ENCODE measurements at places on chromosomes 5 and 9.

- no peak for DNase-seq
Measured at GRCh38 chr5:156103155-156103885, 223.6 kb upstream of the SGCD start.

GRCh38 chr5:31585166-31585894 is 53.2 kb downstream of the C5orf22 start:
- DNase-seq, result no peak

DNA sequence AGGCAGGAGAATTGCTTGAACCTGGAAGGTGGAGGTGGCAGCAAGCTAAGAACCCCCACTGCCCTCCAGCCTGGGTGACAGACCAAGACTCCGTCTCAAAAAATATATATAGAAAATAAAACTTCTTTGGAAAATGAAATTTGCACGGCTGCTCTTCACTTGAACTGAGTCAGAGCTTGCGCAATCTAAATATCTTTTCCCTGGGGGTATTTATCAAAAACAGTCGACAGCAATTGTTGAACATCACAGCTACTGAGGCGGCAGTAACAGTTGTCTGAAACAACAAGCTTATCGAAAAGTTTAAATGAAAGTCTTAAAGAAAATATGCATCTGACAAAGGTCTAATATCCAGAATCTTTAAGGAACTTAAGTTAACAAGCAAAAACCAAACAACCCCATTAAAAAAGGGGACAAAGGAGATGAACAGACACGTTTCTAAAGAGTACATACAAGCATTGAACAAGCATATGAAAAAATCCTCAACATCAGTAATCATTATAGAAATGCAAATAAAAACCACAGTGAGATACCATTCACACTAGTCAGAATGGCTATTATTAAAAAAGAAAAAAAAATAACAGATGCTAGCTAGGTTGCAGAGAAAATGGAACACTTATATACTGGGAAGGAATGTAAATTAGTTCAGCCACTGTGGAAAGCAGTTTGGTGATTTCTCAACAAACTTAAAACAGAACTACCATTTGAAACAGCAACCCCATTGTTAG is 153.6 kb upstream of the CDH9 start:
- DNase-seq, result no peak

GRCh38 chr5:160837211-160837610 is 14.8 kb downstream of the ATP10B start:
- no peak for DNase-seq

- no peak for DNase-seq
Measured at GRCh38 chr5:159916841-159917761, 819 bp downstream of the ADRA1B start.

DNA sequence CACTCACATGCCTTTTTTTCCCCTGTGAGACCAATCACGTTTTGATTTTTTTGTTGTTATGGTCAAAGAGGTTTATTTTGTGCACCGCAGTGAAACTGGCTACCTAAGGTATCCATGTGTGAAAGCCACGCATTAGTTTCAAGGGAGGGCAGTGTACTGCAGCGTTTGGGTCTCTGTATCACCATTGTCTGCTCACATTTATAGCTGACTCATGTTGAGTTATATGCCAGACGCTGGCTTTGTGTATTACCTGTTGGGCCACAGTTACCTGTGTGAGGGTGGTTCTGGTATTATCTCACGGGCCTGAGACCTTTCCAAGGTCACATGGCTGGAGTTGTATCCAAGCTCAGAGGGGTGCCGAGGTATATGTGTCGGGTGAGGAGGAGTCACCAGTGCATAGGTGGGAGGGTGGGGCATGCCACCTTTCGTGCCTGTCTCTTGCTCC is 75.8 kb downstream of the ARHGAP26 start:
- DNase-seq, result no peak

- DNase-seq, result no peak
Measured at GRCh38 chr9:134055981-134056461, 11.8 kb downstream of the BRD3 start.

DNA sequence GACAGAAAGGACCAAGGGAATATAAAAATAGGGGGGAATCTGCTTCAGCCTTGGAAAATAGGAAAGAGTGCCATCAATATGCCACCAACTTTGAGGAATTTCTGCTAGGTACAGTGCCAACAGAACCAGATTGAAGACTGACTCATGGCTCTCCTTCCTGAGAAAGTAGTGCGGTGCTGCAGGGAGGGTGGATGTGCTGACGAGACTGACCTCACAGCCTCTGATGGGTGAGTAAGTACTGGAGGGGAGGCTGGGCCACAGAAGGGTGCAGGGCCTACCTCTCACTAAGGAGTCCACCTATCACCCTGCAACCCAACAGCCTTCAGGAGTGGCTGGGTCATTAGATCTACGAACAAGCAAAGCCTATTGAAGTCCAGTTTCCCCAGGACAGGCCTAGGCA is 187.6 kb downstream of the GABBR2 start:
- DNase-seq, result no peak

GRCh38 chr5:179858586-179859427 is at the start of gene MRNIP:
Gene MRNIP (minus strand): TSS chr5:179858817. CDS start chr5:179858796, 21 bp downstream.
- peak; percentile 93 for DNase-seq

DNA sequence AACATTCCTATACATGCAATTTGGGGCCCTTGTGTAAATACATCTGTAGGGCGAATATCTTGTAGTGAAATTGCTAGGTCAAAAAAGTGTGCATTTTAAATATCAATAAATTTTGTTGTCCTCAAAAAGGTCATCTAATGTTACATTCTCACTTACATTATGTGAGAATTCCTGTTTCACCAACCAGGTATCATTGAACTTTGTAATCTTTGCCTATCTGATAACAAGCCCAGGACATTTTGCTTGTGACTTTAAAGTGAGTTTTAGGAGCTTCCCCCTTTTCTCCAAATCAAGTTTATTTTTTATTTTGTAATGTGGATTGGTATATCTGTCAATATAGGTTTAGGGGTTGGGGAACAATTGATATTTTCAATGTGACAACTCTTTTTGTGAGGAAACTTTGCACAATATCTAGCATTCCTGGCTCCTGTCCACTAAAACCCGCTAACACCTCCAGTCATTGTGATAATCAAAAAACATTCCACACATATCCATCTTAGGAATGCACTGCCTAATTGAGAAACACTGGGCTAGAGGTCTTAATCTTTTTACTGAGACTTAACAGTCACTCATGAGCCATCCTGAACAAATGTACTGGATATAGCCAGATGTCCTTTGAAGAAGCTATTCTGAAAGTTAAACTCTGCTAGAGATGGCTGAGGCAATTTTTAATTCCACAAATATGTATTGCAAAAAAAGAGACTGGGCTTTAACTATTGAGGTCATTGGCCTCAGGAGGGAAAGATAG is 72.5 kb upstream of the SLC1A1 start:
- no peak for DNase-seq

DNA sequence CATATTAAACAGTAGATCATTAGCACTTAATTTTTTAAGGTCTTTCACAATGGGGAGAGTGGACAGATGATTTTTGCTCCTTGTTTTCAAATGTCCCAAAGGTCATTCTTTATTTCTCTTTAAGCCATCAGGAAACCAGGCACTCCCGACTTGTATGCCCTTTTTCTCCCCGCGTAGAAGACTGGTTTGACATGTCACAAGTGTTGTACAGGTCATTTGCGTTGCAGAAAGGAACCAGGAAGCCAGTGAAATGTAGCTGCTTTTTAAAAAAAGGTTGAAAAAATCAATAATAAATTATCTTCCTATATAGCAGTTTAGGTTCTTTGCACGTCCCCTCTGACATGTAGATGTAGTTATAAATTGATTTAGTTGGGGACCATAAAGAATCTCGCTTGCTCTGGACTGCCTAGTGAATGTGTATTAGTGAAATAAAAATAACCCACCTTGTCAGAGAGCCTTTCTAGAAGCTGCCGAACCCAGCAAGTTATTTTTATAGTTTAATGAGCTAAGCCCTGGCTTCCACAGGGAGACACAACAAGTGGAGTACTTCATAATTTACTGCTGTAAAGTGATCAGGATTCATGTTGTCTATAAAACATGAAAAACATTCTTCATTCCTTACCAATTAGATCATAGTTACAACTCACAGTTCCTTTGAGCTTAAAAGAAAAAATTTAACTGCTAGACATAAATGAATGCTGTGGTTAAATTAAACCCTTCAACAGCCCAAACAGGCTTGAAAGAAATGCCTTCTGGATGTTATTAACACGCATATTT is 404.6 kb downstream of the CSNK1G3 start:
- no peak for DNase-seq

DNA sequence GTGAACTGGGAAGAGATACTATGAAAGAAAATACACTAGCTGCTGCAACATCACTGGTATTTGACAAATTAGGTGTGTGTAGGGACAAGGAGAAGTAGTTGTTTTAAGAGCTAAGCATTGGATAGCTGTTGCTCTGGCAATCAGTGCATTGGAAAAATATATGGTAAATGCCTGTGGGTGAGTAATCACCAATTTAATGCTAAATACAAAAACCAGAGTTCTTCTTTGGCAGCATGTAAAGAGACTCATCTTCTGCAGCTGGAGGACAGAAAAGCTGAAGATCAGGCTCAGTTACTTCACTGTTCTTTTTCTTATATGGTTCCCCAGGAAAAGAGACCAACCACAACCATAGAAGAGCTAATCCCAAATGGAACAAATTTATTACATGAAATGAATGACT is 201.8 kb upstream of the MPDZ start:
- DNase-seq, result no peak

DNA sequence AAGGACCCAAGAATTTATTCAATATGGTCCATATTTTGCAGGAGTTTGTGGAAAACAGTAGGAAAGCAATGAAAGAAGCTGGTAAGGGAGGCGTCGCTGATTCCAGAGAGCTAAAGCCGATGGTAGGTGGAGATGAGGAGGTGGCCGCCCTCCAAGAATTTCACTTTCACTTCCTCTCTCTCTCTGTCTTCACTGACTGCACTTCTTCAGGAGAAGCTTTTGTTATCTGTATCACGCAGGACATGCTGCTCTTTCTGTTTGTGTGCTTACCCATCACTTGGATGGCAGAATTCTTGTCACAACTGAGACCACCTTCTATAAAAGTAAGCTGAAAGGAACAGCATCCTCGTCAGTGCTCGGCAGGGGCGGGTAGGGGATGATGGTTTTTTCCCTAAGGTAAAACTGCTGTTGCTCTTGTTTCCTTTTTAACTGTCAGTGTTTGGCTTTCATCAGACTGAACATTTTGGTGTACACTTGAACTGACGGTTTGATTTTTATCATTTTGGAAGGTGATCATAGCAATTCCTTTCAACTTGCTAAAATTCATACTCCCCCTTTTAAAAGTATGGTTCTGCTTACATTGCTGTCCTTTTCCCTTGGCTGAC is 62.4 kb upstream of the FSD1L start:
- DNase-seq, result peak; percentile 44

- DNase-seq, result no peak
Measured at GRCh38 chr5:142826093-142826492, 55.9 kb downstream of the ARHGAP26 start.

GRCh38 chr9:88957526-88957925 is 33.7 kb upstream of the S1PR3 start:
- DNase-seq, result no peak

DNA sequence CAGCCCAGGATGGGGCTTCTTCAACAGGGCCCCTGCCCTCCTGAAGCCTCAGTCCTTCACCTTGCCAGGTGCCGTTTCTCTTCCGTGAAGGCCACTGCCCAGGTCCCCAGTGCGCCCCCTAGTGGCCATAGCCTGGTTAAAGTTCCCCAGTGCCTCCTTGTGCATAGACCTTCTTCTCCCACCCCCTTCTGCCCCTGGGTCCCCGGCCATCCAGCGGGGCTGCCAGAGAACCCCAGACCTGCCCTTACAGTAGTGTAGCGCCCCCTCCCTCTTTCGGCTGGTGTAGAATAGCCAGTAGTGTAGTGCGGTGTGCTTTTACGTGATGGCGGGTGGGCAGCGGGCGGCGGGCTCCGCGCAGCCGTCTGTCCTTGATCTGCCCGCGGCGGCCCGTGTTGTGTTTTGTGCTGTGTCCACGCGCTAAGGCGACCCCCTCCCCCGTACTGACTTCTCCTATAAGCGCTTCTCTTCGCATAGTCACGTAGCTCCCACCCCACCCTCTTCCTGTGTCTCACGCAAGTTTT is 23.6 kb downstream of the PCDHGC5 start:
- peak; percentile 83 for DNase-seq

DNA sequence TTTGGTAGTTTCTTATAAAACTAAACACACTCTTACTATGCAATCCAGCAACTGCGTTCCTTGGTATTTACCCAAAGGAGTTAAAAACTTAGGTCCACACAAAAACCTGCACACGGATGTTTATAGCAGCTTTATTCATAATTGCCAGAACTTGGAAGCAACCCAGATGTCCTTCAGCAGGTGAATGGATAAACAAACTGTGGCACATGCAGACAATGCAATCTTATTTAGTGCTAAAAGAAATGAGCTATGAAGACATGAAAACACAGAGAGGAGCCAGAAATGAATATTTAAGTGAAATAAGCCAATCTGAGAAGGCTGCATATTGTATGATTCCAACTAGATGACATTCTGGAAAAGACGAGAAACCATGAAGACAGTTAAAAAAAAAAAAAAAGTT is 10.7 kb downstream of the WNK2 start:
- no peak for DNase-seq

DNA sequence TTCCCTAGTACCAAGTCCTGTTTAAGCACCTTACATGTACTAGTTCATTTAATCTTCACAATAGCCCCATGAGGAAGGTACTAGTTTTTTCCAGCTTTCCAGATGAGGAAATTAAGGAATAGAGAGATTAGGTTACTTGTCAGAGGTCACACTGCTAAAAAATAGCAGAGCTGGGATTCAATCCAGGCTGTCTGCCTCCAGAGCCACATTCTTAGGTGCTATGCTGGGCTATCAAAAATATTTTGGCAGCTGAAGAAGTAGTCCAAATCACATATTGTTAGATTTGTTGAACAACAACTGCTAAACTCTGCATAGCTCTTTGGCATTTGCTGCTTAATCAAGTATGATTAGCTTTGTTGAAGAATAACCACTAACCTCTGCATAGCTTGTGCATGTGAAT is 591.5 kb upstream of the KLF4 start:
- DNase-seq, result no peak

DNA sequence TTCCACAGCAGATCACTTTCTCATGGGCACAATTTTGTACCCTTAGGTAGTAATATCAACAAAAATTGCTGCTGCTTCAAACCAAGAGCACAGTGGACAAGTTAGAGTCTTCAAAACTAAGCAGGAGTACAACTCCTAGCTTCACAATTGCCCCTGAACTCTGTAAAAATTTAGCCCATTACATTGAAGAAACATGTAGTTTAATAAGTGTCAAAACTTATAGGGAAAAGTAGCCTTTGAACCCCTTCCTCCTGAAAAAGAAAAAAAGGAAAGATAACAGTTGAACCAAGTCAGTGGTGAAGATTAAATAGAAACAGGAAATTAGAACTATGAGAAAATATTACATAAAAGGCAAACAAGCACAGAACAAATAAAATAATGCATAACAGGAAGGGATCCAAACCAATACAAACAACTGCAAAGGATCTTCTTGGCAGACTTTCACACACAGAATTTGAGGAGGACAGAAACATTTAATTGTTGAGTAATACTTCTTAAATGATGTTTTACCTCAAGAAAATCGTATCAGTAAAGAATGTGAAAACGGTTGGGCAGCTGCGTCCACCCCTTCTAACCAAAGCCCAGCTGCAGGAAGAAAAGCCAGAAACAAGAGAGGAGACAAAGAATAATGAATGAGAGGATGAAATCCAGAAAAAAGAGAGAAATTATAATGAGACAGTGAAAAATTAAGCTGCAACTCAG is 636.0 kb downstream of the NR2F1-AS1 start:
- no peak for DNase-seq

GRCh38 chr9:134455934-134456755 is 129.9 kb downstream of the RXRA start:
- DNase-seq, result peak; percentile 35

- no peak for DNase-seq
Measured at GRCh38 chr9:128232528-128233428, 29.6 kb downstream of the DNM1 start.

Measured in activated CD4-positive, alpha-beta T cell treated with anti-CD3 and anti-CD28 coated beads, Interleukin-2, amount 50 U/mL, for 16 hours (primary cell).